Bronchial epithelial cell (primary cell): ENCODE measurements at places on chromosomes 13 and 19.
A peak's percentile ranks its signal among the peaks of the same experiment; 100 is the strongest.

GRCh38 chr13:113192902-113193301 is 15.6 kb downstream of the PCID2 start:
- DNase-seq: peak; percentile 80

- no peak for DNase-seq
Observed at GRCh38 chr19:11164879-11165406, 9.4 kb upstream of the SPC24 start.

GRCh38 chr19:39497996-39498797 is 550 bp upstream of the DLL3 start:
- no peak for DNase-seq

DNA sequence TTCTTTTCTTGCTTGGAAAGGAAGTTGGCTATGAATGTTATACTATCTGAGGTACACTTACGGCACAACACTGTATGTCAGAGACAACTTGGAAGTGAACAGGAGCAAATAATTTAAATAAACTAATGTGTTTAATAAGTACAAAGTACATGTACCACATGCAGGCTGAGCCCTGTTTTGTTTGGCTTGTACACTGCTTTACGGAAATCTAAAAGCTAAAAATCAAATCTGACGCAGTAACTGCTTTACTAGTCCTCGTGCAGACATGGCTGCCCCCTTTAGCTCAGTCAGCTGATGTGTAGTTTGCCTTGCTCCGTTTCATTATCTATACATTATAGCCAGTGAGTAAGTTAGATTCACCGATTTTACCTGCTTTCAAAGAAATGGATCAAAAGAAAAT is 36.5 kb downstream of the TDRD3 start:
- peak; percentile 32 for DNase-seq

GRCh38 chr13:112970552-112971287 is 1.7 kb downstream of the MCF2L start:
- no peak for DNase-seq

DNA sequence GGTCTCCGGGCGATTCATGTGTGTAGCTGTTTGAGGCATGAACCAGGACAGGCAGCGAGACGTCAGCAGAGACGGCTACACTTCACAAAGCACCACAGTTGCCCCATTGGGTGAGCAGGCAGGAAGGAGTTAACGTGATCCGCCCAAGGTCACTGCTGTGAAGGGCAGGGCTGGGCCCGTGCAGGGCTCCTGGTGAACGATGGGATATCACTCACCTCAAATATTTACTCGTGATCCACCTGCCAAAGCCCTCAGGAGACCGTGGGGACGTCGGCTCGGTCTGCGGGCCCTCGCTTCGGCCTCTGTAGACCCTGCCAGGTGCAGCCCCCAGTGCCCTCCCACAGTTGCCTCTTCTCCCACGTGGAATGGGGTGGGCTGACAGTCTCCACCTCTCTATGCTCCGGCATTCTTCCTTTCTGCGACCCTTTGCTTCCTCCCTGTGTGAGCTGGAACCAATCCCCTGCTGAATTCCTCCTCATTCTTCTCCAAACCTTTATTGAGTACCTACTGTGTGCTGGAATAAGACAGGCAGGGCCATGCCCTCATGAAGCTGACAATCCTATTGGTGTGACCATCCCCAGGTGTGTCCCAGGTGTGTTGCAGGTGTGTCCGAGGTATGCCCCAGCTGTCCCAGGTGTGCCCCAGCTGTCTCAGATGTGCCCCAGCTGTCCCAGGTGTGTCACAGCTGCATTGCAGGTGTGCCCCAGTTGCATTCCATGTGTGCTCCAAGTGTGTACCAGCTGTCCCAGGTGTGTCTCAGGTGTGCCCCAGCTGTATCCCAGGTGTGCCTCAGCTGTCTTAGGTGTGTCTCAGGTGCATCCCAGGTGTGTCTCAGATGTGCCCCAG is 2.0 kb upstream of the GRK1 start:
- no peak for DNase-seq

- DNase-seq: no peak
Observed at GRCh38 chr19:784541-784940, 12.7 kb upstream of the PTBP1 start.

GRCh38 chr19:17496337-17496997 is 15.0 kb upstream of the PGLS start:
- peak; percentile 63 for DNase-seq

DNA sequence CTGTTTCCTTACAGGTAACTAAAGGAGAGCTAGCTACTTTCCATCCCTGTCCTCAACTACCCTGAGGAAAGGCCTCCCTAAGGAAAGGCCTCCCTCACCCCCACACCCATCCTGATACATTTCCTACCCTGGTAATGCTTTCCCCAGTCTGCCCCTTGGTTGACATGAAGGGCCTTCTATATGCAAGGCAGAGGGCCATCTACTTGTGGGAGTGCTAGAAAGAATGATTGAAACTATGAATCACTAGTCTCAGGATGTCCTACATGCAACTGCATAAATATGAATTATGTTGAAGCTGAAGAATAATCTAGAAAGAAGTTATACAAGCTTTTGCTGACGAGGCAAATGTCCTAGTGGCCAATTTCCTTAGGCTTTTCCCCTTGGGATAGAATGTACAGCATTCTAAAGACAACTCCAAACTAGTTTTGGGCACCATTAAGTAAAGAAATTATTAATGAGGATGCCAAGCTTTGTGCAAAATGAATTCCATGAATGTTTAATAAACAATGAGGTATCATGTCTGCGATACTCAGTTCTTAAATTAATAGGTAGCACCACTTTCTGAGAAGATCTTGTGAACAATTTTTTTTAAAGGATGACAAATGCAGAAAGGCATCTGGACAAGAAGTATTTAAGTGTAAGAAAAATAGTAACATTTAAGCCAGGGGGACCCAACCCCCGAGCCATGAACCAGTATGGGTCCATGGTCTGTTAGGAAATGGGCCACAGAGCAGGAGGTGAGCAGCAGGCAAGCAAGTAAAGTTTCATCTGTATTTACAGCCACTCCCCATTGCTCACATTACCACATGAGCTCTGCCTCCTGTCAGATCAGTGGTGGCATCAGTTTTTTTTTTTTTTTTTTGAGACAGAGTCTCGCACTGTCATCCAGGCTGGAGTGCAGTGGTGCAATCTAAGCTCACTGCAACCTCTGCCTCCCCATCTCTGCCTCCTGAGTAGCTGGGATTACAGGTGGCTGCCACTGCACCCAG is 223.0 kb downstream of the LHFPL6 start:
- DNase-seq: peak; percentile 12

DNA sequence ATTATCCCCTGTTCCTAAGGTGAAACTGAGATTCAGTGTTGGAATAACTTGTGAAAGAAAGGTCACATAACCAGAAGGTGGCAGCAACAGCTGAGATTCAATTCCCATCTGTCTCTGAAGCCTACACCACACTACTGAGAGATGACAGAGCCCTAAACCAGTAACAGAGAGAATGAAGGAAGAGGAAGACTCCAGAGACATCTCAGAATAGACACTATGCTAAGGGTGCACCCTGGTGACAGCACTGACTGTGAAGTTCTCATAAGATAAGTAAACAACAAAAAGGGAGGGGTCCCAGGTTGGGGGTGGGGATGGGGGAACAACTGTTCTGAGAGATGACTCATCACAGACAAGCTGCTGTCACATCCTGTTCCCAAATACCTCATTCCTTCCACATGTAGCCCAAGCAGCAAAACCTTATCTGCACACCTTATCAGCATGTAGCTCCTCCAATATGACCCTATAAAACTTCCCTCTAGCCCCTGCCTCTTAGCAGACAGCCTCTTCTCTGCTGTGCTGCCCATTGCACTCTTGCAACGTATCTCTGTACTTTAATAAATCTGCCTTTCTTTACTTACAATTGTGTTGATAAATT is 46.5 kb downstream of the UTP14C start:
- DNase-seq: peak; percentile 53

DNA sequence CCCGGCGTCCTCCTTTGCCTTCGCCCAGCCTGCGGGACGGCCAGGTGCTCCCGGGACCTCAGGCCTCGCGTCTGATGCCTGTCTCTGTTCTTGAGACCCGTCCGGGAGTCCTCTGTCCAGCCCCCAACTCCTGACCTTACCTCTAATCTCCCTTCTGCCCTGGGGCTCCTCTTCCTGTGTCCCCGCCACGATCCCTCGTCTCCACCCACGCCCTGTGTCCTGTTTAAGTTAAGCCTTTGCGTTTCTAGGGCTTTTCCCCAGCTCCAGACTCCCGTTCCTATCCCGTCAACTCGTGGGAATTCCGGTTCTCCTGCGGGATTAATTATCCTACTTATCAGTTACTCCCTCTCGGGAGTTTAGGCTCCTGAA is 686 bp downstream of the LENG8 start:
- DNase-seq: peak; percentile 23

DNA sequence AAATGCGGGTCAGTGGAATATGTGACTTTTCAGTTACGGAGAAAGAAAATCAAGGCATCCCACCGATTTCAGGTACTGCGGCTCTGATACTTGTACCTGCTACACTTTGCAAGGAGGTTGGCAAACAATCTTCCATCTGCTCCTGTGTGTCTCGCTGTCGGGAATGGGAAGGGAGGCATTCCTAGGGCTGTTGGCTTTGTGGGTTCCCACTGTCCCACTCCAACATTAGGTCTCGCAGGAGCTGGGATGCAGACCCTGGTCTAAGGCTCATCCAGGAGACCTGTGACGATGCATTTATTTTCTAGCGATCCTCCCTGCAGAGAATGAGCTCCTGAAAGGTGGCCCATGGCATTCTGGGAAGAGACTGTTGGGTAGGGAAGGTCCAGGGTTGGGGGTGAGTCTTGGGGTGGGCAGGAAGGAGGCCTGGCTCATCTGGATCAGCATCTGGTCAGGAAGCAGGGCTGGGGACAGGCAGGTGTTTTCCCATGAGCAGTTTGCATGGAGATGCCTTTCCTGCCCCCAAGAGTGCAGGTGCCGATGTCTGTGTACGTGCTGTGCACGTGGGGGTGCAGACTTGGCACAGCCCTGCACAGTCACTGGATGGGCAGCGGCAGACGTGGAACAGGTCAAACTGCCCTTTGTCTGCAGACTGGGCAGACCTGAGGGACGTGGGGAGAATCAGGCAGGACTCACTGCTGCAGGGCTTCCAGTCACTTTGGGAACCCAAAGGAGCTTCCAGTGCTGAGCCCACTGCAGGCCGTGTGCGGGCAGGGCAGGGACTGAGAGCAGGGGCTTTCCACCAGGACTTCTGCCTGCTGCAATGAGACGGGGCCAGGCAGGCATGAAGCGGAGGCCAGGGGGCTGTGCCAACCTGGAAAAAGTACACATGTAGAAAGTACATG is 152.4 kb downstream of the TEX29 start:
- DNase-seq: no peak

GRCh38 chr19:46270521-46271256 is 26.2 kb upstream of the HIF3A start:
- no peak for DNase-seq

DNA sequence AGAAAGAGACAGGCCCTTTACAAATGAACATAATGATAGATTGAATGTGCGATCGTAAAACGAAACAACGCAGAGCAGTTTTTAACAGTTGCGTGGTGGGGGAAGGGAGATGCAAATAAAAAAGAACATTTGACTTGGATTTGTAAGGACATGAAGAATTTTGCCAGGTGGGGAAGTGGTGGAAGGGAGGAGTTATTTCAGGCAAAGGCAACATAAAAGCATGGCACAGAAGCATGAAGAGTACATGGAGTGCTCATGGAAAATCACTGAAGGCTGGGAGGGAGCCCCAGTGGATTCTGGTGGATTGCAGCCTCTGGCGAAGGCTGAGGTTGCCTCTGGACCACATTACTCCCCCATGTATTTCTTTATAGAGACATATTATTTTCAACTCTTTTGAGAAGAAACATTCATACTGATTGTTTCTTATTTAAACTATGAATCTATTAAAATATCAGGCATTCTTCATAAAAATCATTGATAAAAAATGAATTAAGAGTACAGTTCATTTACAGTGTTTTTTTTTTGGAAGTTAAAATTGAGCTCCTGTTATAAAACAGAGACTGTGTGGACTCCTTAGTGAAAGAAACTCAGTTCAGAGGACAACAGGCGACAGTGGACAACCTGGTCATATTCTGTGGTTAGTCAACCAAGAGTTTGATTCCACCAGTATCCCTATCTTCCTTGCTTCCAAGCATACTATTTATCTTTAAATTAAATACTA is 57.5 kb downstream of the STARD13 start:
- DNase-seq: no peak

GRCh38 chr19:30228835-30229524 is 143.2 kb upstream of the ZNF536 start:
- DNase-seq: no peak

- DNase-seq: peak; percentile 10
Observed at GRCh38 chr13:68369739-68370138, 1139.6 kb upstream of the PCDH9 start.

DNA sequence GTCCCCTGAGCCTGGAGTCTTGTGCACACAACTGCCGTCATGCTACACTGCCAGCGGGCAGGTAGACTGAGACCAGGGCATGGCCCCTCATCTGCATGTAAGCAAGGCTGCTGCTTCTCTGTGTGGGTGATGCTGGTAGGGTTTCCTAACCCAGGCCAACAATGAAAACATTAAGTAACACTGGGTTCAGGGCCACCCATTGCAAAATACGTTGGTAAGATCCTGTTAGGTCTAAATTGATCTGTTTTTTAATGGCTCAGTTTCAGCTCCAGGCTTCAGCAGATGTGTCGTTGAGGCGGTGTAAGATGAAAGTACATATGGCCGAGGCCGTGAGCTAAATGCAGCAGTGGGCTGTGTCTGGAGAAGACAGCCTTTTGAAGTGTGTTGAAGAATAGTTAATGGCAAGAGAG is 383.4 kb downstream of the IRS2 start:
- DNase-seq: no peak

DNA sequence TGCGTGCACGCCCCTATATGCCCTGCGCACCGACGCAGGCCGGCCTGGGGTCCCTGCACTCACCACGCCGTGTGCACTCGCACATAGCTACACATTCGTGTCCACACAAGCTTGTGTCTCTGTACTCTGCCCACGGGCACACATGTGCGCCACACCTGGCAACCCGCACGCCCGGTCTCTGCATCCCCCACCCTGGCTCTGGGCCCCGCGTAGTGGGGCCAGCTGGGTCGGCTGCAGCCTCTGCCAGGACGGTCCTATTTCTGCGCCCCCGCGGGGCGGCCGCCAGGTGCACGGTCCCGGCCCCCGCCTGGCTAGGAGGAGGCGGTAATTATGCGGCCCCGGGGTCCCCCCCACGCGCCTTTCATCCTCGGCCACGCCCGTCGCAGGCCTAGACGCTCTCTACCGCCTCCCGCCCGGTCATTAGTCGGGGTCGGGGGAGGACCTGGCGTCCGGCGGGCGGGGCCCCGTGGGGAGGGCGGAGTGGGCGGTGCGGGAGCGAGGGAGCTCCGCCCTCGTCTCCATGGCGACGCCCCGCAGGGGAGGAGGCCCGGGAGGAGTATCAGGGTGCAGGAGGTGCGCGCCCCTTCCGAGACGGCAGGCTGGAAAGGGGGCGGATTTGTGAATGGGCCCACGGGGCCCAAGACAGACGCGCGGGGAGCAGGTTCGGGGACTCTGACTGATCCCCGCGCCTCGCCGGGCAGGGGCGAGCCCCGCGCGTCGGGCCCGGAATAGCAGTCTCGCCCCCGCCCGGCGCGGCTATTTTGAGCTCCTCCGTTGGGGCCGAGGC is 2.8 kb upstream of the CIRBP start:
- peak; percentile 56 for DNase-seq
